ENCODE measurements at places on chromosomes 5 and 9.

- no peak for DNase-seq
These were observed 24.3 kb upstream of the PLIN2 start for GRCh38 chr9:19151425-19152159.

GRCh38 chr5:16497546-16497945 is 31.9 kb upstream of the ZNF622 start:
- no peak for DNase-seq

GRCh38 chr5:173845321-173845720 is 42.8 kb upstream of the CPEB4 start:
- DNase-seq: no peak

- no peak for DNase-seq
These were observed 100.0 kb upstream of the IL6ST start for GRCh38 chr5:56094579-56095361.

DNA sequence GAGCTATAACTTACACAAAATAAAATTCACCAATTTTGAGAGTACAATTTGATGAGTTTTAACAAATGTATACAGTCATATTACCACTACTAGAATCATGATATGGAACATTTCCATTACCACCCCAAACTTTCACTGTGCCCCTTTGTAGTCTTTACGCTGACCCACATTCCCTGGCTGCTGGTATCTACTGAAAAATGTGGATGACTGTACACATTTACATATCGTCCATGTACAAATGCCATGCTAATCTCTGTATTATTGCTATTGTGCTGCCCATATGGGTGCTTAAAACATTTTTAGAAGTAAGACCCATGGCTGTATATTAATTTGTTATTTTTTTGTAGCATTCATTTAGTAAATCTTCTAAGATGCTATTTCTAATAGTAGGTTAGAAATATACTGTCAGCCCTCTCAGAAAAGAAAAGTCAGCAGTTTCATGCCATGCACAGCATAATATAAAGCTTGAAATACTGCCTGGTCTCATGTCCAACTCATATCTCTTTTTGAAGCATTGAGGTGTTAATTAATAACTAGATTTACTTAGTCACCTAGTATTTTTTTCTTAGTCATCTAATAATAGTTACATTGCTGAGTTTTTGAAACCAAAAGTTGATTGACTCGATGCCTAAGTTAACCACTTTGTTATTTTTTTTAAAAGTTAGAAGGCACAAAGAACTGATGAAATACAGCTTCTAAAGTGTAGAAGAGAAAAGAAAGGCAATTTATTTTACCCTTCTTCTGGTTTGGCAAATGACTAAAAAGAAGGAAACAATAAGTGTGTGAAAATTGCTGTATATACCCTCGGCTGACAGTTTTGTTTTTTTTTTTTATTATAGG is 188.3 kb upstream of the MEF2C start:
- no peak for DNase-seq

GRCh38 chr5:87122151-87122977 is 145.3 kb upstream of the RASA1 start:
- no peak for DNase-seq

DNA sequence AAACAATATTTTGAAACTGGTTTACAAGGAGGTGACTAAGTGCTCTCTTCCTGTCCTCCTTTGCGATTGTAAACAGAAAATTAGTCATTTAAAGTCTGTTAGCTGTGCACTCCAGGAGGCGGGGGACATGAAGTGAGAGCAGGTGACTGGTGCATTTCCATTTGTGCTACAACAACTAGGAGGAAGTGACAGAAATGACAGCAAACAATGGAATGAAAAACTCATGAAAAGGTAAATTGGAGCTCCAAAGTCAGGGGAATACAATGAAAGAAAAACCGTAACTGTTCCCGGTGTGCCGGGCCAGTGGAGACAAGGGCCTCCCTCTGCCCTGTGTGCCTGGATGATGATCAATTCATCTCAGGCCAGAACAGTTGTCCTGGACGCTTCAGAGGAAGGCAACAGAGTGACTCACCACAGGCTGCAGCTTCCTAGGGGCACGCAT is 439.9 kb downstream of the GADD45G start:
- DNase-seq: no peak

GRCh38 chr5:137158691-137159090 is 340.4 kb downstream of the SPOCK1 start:
- no peak for DNase-seq

DNA sequence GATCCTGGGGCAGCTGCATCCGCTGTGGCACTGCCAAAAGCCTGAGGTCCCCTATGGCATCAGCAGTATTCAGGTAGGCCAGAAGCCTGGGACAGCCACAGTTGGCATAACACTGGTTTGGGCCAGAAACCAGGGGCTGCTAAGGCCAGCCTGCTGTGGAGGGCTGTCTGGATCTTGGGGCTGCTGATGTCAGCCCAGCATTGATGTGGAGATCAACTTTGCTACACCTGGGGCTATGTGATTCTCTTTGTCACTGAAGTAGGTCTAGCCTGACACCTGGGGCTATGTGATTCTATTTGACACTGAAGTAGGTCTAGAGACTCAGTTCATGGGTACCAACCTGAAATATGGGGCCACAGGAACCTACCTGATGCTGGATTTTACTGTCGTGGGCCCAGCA is 411.5 kb downstream of the RASEF start:
- DNase-seq: no peak

- no peak for DNase-seq
These were observed 97.8 kb downstream of the MAST4 start for GRCh38 chr5:66694036-66694435.

DNA sequence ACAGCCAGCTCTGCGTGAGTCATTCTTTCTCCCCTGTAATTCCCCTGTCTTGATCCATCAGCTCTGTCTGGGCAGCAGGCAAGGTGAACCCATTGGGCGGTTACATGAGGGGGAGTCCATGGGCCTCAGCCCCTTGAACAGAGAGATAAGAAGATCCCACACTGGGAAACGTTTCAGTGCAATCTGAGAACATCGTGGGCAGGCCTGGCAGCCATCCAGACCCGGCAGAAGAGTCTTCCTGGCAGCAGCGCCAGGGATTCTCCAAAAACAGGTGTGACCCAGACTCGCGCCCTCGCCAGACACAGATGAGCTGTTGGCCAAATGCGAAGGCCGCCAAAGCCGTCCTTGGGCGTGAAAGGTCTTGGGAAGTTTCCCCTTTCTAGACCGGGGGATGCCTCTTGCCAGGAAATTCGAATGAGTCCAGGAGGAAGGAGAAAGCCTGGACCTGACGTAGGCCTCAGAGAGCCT is 6.4 kb upstream of the SLC12A7 start:
- peak; percentile 97 for DNase-seq

DNA sequence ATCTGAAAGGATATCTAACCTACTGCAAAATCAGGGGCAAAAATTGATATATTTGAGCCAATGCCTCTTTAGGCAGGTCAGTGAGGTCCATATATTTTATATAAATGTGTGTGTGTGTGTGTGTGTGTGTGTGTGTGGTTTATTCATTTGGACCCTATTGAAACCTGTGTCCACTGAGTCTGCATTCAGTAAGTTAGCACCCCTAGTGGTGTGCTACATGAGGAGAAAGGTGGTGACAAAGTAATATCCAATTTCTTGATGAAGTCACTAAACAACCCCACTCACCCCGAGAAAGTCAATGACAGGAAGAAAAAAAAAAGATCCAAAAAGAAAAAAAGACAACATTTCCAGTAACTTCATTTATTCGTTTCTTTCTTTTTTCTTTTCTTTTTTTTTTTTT is 4.1 kb downstream of the FBXW11 start:
- no peak for DNase-seq

DNA sequence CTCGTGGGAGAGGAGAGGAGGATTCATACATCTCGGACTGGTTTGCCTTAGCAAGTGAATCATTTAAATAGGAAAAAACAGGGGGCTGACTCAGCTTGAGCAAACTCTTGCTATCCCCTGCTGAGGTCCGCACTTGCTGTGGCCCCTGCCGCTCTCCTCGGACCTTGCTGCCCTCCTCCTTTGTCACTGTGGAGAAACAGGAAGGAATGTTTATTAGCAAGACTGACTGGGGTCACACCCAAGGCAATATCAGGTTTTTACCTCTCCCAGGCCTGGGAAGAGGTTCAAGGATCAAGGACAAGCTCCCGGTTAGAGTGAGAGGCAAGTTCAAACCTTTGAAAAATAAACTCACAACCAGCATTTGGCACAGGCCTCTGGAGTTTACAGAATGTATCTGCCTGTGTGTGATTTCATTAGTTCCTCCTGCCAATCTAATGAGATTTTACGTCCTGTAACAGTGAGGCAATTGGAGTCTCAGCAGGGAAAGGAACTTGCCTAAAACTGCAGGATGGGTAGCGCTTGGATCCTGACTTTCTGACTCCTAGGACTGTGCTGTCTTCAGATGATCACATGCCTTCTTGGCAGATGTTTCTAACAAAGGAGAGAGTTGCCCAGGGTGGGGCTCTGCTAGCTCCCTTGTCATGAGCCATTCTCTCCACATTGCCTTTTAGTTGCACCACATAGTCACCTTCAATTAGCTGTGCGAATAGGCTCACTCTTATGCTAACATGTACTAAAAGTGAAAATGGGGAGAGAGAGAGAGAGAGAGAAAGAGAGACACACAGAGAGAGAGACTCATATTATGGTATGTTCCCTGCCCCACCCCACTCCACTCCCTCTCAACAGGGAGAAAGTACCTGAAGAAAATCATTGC is 108.6 kb upstream of the CDKN2B start:
- peak; percentile 42 for DNase-seq

DNA sequence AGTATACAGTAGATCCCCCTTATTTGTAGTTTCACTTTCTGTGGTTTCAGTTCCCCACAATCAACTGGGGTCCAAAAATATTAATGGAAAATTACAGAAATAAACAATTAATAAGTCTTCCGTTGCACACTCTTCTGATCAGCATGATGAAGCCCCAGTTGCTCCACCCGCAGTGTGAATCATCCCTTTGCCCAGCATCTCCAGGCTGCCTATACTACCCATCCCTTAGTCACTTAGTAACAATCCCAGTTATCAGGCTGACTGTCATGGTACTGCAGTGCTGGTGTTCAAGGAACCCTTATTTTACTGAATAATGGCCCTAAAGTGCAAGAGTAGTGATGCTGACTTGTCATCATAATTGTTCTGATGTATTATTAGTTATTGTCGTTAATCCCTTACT is 28.9 kb downstream of the SHC3 start:
- peak; percentile 74 for DNase-seq

GRCh38 chr5:96084874-96085506 is 123.3 kb upstream of the ELL2 start:
- DNase-seq: no peak

- no peak for DNase-seq
These were observed 21.4 kb downstream of the C5orf47 start for GRCh38 chr5:174010365-174010764.

DNA sequence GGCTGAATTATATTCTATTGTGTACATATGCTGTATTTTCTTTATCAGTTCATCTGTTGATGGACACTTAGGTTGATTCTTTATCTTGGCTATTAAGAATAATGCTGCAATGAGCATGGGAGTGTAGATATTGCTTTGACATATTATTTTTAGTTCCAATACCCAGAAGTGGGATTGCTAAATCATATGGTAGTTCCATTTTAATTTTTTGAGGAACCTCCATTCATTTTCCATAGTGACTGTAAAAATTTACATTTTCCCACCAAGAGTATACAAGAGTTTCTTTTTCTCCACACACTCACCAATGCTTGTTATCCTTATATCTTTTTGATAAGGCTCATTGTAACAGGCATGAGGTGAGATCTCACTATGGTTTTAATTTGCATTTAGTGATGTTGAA is 19.4 kb downstream of the JAK2 start:
- no peak for DNase-seq

GRCh38 chr9:96660692-96661248 is 5.7 kb upstream of the PRXL2C start:
- no peak for DNase-seq

- no peak for DNase-seq
These were observed 63.2 kb upstream of the CTXN3 start for GRCh38 chr5:127585661-127586060.

DNA sequence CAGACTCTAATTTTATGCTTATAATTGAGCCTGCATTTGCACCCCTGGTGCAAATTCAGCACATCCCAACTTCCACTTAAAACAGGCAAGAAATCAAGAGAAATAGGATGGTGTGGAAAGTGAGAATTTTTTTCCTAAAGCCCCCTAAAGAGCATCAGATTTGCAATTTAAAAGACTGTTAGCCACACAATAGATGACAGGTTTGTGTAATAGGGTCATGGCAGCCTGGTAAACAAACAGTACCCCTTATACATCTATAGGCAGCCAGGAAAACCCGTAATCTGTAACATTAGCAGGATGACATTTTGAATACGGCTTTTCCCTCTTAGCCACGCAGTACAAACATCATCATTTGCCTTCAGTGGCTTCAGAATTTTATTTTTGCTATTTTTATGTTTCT is 17.2 kb downstream of the EBF1 start:
- DNase-seq: no peak

DNA sequence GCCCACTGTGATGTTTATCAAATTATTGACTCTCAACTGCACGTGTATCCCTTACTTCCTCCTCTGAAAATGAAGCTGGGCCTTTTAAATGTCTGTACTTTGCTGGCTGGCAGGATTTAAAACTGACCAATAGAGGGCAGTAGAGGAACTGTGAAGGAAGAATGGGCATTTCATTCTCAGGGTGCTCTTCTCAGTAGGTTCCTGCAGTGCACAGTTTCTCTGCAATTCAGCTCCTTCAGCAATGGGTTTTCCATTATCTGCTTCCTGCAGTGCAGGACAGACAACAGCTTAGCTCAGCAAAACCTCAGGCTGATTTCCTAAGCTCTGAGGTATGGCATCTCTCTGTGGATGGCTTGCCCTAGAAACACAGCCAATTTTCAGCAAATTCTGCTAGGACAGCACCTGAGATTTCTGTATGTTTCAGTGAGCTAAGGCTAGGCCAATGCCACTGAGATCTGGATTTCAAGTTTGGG is 298.4 kb upstream of the PRDM9 start:
- DNase-seq: peak; percentile 55

- DNase-seq: no peak
These were observed 314.4 kb upstream of the EFNA5 start for GRCh38 chr5:107985144-107985543.

DNA sequence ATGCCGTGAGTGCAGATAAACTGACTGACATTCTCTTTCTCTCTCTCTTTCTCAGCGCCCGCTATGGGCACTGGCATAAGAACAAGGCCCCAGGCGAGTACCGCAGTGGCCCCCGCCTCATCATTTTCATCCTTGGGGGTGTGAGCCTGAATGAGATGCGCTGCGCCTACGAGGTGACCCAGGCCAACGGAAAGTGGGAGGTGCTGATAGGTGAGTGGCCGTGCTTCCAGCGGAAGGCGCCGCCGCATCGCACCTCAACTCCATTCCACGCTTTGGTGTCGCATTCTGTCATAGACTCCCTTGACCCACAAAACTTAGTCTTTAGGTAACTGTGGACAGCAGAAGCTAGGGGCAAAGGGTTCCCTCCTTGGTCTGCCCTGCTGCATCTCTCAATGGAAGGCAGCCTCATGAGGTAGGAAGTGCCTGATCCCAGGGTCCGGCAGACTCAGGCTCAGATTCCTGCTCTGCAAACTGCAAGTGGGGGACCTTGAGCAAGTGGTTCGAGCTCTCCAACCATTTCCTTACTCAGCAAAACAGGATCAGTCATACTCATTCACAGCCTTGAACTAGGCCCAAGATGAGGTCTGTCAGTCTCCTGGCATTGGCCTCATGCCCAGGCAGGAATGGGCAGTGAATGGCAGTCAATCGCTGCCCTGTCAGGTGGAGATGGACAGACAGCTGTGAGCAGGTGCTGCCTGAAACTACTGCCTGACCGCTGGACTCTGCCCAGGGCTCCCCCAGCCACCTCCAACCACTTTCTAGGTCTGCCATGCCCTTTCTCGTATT is 24.2 kb upstream of the CFAP157 start:
- no peak for DNase-seq

Data from NCI-H226 (cell line).